GM23338 (cell line): ENCODE measurements at places on chromosomes 7 and 10. TPM values are rescaled to one million over a fixed set of nuclear protein-coding genes. Genes with fewer than 3 reads are reported as not detected.

DNA sequence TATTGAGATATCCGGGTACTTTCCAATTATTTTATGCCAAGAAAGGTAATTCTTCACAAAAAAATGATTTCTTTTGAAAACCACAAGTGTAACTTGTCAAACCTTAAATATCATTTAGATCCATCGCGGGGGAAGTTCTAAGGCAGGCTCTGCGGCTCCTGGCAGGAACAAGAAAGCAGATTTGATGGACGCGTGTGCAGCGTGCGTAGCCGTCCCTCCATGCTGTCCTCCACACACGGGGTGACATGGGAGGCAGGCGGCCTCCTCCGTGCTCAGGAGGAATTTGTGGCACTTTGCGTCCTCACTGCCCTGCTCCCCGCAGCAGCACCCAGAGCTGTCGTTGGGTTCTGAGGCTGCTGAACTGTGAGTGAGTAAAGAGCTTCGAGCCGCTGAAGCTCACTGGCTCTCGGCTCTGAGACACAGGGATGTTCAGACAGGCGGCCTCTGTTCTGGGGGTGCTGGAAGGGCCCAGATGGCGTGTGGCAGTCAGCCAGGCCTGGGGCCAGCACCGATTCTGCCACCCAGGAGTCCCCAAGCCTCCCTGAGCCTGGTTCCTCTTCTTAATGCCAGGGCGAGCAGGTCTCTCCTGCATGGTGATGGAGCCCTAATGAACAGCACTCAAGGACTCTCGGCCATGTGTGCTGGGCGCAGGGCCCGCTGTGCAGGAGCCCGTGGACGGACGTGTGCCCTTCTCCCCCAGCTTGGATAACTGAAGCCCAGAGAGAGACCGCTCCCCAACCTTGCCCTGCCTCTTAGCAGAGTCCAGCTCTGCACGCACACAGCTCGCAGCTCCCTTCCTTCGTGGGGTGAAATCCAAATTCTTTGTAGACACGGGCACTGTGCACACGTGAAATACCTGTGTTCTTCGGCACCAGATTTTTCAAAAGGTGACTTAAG is 185.4 kb upstream of the SHH start:
- no peak for DNase-seq

The PLXNA4 gene
- total RNA-seq: 0.54 and 0.80 TPM in 2 replicates

GRCh38 chr10:71396084-71396710 is 523 bp upstream of the CDH23 start:
- peak; percentile 91 for DNase-seq

DNA sequence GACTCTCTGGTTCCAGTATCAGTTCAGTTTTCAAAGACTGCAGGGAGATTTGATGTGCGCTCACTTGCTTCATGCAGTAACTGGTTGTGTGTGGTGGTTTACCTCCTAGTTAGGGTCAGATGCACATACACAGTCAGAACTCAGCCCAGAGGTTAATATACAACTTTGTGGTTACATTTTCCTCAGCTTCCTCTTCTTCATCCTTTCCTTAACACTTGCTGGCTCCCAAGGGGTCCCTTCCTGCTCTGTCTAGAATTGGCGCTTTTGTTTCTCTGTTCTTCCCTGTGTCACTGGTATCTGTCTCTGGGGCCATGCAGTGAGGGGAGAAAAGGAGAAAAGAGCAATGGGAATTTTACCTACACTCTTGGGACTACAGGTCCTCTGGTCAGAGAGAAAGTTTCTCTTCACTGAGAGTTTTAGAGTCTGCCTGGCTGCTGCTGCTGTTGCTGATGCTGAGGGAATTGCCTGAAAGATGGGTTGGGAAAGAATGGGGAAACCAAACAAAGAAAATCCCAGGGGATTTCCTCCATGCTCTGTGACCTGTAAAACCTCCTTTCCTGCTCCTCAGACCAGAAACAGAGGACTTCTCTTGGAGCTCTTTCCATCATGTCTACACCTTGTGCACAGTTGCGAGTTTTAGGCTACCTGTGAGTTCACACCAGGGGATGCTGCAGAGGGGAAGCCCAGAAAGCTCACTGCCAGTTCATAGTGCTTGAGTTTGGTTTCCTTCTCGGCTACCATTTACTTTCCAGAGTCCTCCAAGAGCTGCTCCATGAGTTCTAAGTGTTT is 74.6 kb downstream of the WDFY4 start:
- no peak for DNase-seq

The KNDC1 gene
- 8.2 and 16.0 TPM in 2 replicates for total RNA-seq

DNA sequence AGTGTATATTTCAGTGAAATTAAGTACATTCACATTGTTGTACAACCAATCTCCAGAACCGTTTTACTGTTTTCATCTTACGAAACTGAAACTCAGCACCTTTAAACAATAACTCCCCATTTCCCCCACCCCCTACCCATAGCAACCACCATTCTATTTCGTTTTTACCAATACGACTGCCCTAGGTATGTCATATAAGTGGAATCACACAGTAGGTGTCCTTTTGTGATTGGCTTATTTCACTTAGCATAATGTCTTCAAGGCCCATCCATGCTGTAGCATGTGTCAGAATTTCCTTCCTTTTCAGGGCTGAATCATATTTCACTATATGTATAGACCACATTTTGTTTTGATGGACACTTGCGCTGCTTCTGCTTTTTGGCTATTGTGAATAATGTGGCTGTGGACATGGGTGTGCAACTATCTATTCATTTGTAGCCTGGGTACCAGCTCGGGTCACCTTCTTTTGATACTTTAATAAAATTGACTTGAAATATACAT is 34.3 kb upstream of the DLG5 start:
- DNase-seq: no peak

The DNA2 gene
- 46.9 and 49.3 TPM in 2 replicates for total RNA-seq
